ENCODE measurements at places on chromosomes 2 and 18.

- no peak for DNase-seq
Measured at GRCh38 chr18:58943896-58944295, 79.2 kb downstream of the ZNF532 start.

DNA sequence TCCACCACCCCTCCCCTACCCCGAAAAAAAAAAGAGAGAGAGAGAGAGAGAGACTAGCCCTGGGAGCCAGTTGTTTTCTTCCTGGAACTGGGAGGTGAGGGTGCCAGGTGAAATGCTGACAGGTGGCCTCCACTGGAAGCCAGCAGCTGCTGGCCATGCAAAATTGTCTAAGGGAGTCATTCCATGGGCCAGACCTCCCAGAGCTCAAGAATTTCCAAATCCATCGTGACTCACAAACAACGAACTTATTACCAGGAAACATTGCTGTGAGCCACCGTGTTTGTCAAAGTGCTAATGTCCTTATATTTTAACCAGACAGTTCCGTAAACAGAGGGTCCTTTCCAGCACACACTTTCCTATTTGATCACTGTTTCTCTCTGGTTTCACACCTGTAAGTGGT lies 68.5 kb upstream of the PID1 start:
- no peak for DNase-seq

DNA sequence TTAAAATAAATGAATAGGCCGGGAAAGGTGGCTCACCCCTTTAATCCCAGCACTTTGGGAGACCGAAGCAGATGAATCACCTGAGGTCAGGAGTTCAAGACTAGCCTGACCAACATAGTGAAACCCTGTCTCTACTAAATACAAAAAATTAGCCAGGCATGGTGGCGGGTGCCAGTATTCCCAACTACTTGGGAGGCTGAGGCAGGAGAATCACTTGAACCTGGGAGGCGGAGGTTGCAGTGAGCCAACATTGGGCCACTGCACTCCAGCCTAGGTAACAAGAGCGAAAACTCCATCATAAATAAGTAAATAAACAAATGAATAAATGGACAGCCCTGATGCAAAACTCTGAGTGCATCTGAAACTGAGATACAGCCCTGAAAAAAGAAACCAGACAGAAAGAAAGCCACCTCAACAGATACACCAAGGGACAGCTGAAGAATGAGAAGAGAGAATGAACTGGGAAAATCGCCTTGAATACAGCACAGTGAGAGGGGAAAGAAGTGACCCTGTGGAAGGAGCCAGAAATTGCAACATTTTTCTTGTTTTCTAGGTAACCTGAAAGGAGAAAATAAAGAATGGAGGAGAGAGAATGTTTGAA lies 64.4 kb downstream of the TRABD2A start:
- no peak for DNase-seq

GRCh38 chr2:226934546-226935201 lies 98.8 kb downstream of the RHBDD1 start:
- DNase-seq = no peak

- peak; percentile 22 for DNase-seq
Measured at GRCh38 chr2:190023860-190024259, 38.7 kb downstream of the MSTN start.

- DNase-seq = no peak
Measured at GRCh38 chr2:231489990-231490389, 25.7 kb upstream of the NCL start.

GRCh38 chr2:145635706-145636427 lies 1115.9 kb upstream of the ZEB2 start:
- no peak for DNase-seq

- no peak for DNase-seq
Measured at GRCh38 chr2:145304501-145304900, 784.6 kb upstream of the ZEB2 start.

DNA sequence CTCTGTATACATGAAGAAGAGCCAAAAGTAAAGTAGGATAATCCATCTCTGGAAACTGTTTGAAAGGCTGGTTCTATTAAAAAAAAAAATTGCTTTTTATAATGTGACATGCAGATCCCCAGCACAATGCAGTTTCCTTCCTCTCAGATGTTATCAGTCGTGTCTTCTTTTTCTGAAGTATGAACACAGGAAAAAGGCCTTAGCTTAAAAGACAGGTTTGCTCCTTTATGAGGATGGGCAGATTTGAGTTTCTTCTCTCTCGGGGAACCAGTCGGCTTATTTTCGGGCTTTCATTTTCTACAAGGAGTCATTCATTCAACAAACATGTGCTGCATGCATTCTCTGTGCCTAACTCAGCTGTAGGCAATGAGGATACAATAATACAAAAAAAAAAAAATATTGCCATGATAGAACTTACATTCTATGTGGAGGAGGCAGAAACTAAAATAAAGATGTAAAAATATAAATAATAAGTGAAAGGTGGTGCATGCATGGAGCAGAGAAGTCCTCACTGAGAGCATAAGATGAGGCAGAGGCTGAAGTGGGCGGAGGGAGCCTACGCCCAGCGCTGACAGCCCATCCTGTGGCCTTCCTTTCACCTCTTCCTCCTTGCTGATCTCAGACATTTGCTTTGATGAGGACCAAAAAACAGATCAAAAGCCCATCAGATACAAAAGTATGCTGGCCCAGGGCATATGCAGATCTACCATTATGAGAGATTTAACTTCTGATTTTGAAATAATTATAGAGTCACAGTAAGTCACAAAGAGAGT lies at the start of gene CD226:
Gene CD226 (minus strand): TSS at position 513 of the 773 bp plus-strand sequence. CDS start 467 bp downstream, at position 46.
- DNase-seq = peak; percentile 46

Data from CD14-positive monocyte (primary cell).